Naive thymus-derived CD8-positive, alpha-beta T cell (primary cell): ENCODE measurements at places on chromosomes 6 and 20. TPM values are rescaled to one million over a fixed set of nuclear protein-coding genes. Genes with fewer than 3 reads are reported as not detected.

- no peak for DNase-seq
These were observed 40.9 kb upstream of the FLRT3 start for GRCh38 chr20:14378326-14378725.

DNA sequence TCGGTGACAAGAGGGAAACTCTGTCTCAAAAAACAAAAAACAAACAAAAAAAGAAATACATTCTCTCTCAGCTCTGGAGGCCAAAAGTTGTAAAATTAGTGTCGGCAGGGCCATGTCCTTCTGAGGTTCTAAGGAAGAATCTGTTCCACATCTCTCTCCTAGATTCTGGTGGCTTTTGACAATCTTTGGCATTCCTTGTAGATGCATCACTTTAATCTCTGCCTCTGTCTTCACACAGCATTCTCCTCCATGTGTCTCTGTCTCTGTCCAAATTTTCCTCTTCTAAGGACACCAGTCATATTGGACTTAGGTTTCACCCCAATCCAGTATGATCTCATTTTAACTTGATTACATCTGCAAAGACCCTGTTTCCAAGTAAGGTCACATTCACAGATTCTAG, 9.1 kb downstream of the PPP2R5D start:
- no peak for DNase-seq

- no peak for DNase-seq
These were observed 49.3 kb downstream of the SIRPA start for GRCh38 chr20:1944345-1945091.

DNA sequence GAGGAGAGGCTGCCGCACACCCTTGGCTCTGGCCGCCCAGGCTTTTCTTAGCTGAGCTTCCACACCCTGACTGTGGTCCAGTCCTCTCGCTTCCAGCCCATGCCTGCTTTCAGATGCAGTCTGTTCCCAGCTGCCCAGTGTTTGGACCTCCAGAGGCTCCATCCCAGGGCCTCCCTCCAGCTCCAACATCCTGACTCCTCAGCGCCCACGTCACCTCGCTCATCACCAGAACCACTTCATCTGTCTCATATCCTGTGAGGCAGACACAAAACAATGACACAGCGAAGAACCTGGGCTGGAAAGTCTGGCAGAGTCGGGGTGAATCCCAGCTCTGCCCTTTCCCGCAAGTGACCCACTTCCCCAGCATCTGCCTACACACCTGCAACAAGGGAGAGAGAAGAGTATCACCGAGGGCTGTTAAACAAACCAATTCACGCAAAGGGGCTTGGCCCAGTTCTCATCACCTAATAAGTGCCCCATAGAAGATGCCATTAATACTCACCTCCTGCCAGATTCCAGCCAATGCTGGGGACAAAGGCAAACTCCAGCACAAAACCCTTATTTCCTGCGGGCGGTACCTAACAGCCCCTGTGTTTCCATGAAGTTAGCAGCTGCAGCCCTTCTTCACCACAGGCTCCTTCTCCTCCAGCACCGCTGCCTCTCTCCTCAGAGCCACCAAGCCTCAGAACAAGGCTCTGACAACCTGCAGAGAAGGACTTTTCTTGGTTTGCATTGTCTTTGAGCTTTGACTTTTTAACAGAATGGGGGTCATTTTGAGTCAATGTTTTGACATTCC, 133.4 kb upstream of the CDH4 start:
- DNase-seq, result no peak

GRCh38 chr6:41200296-41200900, 551 bp downstream of the TREML2 start:
- peak; percentile 54 for DNase-seq

GRCh38 chr20:50689864-50690649, 1.3 kb downstream of the RIPOR3 start:
- DNase-seq, result no peak

DNA sequence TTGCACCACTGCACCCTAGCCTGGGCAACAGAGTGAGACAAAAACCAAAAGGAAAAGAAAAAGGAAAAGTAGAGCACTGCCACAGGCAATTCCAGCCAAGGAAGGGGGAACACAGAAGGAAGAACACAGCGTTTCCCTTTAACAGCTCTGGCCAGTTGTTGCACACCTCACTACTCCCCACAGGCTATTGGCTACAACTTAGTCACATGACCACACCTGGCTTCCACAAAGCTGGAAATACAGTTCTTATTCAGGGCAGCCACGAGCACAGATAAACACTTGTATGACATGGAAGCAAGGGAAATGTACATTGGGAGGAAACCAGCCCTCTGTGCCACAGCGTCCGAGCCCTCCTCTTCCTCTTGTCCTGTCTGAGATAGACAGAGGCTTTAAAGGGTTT, 249.0 kb upstream of the JARID2 start:
- DNase-seq, result no peak

DNA sequence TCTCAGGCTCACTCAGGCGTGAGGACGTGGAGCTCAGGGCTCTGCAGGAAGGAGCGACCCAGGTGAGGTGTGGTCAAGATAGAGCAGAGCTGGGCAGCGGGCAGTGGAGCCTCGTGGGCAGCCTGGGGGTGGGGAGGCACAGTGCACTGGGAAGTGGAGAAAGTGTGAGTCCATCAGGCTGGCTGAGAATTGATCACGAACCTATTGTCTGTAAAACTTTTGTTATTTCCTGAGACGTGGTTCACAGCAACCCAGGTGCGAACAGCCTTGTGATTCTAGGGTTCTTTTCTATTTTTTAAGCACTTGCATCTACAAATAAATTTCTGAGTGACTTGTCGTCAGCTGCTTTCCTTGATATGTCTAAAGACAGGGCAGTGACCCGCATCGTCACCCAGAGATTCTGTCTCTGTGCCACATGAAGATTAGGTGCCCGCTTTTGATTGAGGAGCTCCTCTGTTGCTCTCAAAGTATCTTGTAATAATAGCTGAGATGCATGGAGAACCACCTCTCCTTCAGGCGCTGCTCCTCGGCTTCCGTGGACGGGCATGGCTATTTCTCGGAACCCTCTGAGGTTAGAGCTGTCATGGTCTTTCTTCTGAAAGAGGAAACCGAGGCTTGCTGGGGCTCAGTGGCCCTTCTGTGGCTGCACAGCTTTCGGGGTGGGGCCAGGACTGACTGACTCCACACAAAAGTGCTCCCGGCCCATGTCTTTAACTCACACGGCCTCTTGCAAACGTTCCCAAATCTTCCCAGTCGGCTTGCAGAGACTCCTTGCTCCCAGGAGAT, 662 bp upstream of the CCR6 start:
- no peak for DNase-seq

DNA sequence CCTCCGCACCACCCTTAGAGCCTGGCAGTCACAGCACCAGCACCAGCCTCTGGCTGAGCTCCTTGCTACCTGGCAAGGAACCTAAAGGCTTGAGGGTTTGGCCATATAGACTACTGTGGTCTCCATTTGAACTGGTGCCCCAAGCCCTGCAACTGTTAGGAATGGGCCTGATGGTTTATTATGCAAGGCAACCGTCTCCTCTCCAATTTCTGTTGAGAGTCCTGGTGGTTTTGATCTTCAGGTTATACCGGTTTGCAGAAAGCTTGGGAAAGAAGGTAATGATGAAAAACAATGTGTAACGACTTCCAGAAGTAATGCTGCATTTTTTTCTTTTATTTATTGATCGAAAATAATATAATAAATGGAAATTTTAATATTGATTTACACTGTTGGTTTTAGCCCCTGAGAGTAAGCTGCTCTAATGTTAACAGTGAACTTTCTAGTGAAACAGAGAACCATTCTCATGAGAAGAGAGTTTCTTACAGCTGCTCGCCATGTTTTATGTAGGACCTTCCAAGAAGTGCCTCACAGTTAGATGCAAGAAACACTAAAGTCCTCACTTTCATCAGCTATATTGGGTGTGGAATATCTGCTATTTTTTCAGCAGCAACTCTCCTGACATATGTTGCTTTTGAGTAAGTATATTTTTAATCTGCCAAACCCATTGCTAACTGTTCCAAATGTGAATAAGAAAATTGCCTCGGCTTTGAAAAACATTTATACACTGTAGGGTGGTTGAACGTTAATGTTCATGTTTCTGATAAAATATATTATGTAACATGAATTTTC, 112.8 kb downstream of the ADGRG6 start:
- no peak for DNase-seq

DNA sequence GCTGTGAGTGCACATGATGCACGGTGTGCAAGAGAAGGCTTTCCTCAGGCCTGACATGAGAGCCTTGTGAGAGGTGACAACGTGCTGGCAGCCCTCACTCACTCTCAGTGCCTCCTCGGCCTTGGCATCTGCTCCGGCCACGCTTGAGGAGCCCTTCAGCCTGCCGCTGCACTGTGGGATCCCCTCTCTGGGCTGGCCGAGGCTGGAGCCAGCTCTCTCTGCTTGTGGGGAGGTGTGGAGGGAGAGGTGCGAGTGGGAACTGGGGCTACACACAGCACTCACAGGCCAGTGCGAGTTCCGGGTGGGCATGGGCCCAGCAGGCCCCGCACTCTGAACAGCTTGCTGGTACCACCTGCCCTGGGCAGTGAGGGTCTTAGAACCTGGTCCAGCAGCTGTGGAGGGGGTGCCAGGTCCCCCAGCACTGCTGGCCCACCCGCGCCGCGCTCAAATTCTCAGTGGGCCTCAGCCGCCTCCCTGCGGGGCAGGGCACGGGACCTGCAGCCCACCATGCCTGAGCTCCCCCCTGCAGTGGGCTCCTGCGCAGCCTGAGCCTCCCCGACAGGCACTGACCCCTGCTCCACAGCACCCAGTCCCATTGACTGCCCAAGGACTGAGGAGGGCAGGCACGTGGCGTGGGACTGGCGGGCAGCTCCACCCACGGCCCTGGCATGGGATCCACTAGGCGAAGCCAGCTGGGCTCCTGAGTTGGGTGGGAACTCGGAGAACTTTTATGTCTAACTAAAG, 74.9 kb upstream of the BMP5 start:
- DNase-seq, result no peak

GRCh38 chr6:46061497-46061896, 45.8 kb upstream of the CLIC5 start:
- no peak for DNase-seq

DNA sequence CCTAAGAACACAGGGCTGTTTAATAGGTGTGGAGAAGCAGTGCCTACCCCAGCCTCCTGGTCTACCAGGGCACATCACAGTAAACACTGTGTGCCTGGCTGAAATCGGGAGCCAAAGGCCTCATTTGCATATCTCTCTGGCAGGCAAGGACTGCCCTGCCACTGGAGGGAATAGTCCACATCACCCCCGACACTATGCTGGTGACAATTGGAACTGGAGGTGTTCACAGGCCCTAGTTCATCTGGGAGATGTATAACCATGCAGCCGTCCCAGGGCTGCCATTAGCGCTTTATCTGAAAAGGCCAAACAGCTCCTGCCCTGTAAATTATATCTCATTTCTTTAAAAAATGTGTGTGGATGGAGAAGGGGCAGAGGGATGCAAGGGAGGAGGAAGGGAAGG, 150.3 kb downstream of the LINC00237 start:
- DNase-seq, result no peak

DNA sequence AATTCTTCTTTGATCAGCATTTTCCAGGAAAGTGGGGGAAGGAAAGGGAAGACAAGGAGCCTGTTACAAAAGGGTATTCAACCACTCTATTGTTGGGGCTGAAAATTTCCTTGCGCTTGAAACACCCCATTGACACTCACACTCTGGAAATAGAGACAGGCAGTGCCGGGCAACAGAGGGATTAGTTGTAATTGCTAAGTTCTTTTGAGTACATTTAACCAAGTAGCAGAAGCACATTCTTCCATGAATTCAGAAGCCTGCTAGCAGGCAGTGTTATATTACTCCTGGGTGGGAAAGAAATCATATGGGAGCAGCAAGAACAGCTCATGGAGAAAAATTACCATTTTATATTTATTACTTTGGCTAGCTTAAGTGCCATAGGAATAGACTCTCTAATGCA, 745.5 kb downstream of the C6orf118 start:
- no peak for DNase-seq

DNA sequence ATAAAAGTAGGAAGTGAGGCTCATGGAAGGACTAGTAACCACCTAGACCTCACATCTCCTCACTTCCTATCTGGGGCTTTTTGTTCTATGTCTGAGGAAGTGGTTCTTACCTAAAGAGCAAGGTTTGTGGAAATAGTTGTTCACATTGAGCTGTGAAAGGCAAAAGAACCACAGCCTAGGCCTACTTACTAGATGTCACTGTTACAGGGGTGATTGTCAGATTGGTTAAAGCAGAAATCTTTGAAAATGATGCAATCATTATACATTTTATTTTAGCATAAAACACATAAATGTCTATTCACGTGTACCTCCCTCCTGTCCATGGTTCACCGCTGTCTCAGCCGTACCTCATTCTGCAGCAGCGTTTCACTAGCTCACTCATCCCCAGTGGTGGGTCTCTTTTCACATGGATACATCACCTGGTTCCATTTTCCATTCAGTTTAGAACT, 268.8 kb downstream of the TMEM242 start:
- DNase-seq, result peak; percentile 13

- DNase-seq, result no peak
These were observed 443.8 kb upstream of the SPTLC3 start for GRCh38 chr20:12564979-12565378.

GRCh38 chr6:38492031-38492430, 147.7 kb downstream of the BTBD9 start:
- DNase-seq, result no peak

DNA sequence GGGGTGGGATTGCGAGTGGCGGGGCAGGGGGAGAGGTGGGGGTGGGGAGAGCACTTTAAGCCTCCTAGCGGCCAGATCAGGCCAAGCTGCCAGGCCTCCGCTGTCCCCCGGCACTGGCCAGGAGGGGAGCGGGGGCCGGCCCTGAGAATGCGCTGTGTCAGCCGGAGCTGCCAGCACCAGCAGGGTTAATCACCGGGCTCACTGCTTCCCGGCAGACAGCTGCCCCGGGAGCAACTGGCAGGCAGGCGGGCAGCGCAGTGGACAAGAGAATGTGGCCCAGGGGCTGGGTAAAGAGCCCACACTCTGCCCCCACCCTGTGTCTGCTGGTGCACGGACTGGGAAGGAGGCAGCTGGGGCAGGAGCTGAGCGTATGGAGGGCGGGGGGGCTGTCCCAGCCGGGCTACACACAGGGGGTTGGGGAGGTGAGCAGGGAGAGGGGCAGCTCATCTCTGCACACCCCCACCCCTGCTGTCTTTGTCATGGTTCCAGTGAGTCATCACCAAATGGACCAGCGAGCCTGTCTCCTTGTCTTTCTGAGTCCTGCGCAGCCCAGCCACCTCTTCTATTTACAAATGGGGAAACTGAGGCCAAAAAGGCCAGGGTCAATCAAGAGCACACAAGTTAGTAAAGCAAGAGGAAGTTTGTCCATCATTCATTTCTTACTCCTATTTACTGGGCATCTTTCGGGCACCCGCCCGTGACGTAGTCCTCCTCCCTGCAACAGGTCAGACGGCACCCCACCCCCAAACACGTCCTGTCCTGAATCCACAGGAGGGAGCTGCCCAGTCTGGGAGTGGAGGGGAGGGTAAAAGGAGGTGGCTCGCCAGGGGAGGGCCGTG, 2.1 kb upstream of the LAMA5 start:
- DNase-seq, result no peak

Gene VWA7
- polyA plus RNA-seq, result not detected

Gene RNASET2
- polyA plus RNA-seq, result 283 TPM

Gene TOMM6
- 433 TPM for polyA plus RNA-seq

Gene FAM184A
- polyA plus RNA-seq, result 0.51 TPM

Gene NKAIN2
- polyA plus RNA-seq, result not detected

Gene PRPH2
- polyA plus RNA-seq, result not detected

Gene TRIM10
- not detected for polyA plus RNA-seq

Gene GRIK2
- not detected for polyA plus RNA-seq

Gene SAPCD1
- polyA plus RNA-seq, result not detected

Gene REM1
- not detected for polyA plus RNA-seq

Gene WFDC5
- polyA plus RNA-seq, result not detected
